ENCODE measurements at places on chromosomes 12 and 14.

- DNase-seq: no peak
Measured at GRCh38 chr14:50035214-50035613, 81.2 kb downstream of the VCPKMT start.

- no peak for DNase-seq
Measured at GRCh38 chr12:47779943-47780504, 7.0 kb downstream of the SLC48A1 start.

GRCh38 chr14:105933238-105933637 lies 406.9 kb downstream of the TMEM121 start:
- DNase-seq: no peak

DNA sequence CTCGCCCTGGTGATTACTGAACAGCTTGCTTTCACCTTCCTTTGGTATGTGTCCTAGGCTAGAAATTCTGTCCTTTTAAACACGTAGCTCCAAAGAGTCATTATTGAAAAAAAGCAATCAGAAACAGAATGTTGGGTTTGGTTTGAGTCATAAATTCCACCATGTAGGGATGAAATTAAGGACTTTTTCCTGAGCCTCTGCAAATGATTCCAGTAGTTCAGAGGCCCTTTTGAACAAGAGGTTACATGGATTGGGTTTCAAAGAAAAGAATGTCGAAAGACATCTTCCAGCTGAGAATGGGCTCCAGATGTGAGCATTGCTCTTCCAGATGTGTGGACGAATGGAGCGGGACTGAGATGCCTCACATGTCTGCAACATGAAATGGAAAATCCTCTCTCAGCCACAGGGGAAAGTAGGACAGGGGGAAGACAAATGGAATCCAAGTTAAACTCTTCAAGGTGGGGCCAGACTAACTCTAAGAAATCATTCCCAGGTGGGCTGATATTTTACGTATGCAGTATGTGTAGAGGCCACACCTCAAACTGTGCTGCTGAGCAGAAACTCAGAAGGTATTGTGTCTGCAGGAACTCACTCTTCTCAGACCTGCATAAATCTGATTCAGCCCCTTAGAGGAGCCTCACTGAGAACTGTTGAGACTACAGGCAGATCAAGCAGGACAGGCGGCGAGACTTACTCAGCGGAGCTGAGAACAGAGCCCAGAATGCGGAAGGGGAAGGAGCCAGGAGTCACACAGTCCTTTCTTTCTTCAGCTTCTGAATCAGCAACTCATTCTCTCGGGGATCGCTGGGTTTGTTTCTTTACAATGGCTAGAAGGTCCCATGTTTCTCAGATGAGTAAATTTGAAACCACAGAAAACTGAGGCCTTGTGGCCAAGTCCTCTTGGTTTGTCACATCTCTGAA lies 23.3 kb upstream of the EMP1 start:
- peak; percentile 76 for DNase-seq

- no peak for DNase-seq
Measured at GRCh38 chr12:10559244-10559643, 53.6 kb downstream of the EIF2S3B start.

- DNase-seq: peak; percentile 76
Measured at GRCh38 chr12:122891661-122892525, 4.0 kb downstream of the VPS37B start.

GRCh38 chr14:69673104-69673503 lies 61.7 kb downstream of the SUSD6 start:
- no peak for DNase-seq

- DNase-seq: peak; percentile 37
Measured at GRCh38 chr14:64294672-64295413, 672 bp upstream of the ESR2 start.

GRCh38 chr12:108320507-108321293 lies 18.4 kb downstream of the CMKLR1 start:
- DNase-seq: peak; percentile 48

DNA sequence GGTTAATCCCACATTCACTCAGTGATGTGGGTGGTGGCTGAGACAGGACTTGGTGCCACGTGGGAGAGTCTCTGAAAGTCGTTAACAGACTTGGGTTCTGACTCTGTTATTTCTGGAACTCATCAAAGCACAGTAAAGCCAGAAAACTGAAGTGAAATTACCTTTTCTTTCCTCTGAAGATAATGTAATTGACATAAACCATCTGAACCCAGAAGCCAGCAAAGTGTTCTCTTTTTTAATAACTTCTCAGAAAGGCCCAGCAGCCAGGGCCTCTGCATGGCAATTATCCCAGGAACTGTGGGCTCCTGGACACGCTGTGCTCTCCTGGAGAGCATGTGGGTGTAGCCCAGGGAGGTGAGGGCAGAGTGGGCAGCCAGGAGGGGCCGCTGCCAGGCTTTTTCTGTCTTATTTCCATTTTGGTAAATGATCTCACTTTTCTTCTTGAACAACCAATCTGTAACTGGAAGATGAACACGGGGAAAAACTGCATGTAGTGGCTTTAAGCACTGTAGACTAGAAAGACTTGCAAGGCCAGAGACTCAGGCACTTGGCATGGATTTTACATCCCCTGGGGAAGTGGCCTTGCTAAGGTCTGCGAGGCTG lies 444.1 kb upstream of the TMEM132C start:
- no peak for DNase-seq

GRCh38 chr12:52120951-52121823 lies 41.7 kb downstream of the SMIM41 start:
- no peak for DNase-seq

DNA sequence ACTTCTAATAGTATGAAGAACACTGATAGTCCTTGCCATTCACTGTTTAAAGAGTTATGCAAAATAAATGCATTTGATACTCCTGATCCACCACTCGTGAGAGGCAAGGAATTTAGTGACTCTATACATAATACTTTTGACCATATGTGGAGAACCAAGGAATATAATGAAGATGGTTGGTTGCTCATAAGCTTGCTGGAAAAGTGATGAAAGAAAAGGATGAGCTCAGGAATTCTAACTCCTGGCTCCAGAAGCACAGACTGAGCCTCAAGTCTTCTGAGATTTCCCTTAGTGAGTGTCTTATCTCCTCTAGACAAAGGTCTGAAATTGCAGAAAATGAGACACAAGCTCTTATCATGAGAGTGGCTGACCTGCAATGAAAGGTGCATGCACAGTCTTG lies 57.1 kb upstream of the KRAS start:
- DNase-seq: no peak

- no peak for DNase-seq
Measured at GRCh38 chr12:23525450-23526072, 423.9 kb downstream of the SOX5 start.

GRCh38 chr12:51442324-51442723 lies 17.7 kb downstream of the SLC4A8 start:
- DNase-seq: no peak

DNA sequence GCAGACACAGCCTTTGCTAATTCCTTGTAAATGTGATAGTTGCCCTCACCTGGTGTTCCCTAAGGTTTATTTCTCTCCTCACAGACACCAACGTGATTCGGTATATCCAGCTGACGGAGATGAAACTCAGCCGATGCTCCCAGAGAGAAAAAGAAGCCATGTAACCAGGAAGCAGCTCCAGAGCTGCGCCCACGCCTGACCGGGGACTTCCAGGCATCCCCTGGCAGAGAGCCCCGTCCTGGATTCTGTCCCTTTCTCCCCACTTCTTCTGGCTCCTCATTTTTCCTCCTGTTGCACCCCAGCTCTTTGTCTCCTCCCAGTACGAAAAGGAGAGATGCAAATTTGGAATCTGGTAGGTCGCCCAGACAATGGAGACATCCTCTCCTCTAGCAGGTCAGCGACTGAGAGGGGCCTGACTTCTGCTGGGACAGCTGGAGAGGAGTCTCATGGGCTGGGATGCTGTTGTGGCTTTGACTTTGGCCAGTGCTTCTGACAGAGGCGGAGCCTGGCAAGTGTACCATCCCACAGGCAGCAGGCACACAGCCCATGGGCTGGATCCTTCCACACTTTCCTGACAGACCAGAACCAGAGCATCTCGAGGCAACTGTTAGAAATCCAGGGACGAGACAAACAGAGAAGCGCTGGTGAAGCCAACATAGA lies 29.4 kb downstream of the TTC9 start:
- no peak for DNase-seq

GRCh38 chr14:98944989-98945388 lies 327.0 kb downstream of the BCL11B start:
- no peak for DNase-seq

GRCh38 chr12:107779077-107779831 lies 4.8 kb downstream of the ASCL4 start:
- DNase-seq: peak; percentile 32

DNA sequence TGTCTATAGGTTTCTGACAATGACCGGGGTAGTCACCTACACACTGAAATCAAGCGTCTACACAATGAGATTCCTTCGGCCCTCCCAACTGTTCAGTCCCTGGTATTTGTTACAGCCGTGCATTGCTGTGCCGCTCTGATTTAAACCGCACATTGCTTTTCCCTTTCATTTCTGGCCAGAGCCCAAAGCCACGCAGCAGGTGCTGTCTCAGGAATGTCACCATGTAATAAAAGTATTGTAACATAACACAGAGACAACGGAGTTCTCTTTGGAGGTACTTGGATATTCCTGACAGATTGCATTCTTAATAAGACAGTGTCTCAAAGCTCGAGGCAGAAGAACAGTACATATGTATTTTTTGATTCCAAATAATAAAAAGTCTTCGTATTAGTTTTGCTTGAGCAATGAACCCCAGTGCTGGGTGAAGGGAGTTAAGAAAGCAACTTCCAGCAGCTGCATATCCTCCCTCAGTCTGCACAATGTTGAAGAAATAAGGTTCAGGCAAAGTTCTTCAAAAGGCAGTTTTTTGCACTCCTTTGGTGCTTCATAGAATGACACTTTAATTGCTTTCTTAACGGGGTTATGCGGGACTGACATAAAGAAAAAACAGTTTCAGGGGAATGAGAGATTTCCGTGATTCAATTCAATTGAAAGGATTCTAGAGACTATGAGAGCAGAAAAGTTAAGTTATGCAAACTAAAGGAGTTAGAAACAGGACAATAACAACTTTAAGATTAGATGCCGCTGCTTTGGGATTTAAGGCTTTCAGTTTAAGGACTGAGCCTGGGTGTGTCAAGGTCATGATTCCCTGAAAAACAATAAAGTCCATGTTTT lies 288.7 kb upstream of the FLRT2 start:
- DNase-seq: no peak

GRCh38 chr12:54411391-54412241 lies 7.5 kb downstream of the ITGA5 start:
- DNase-seq: peak; percentile 100

DNA sequence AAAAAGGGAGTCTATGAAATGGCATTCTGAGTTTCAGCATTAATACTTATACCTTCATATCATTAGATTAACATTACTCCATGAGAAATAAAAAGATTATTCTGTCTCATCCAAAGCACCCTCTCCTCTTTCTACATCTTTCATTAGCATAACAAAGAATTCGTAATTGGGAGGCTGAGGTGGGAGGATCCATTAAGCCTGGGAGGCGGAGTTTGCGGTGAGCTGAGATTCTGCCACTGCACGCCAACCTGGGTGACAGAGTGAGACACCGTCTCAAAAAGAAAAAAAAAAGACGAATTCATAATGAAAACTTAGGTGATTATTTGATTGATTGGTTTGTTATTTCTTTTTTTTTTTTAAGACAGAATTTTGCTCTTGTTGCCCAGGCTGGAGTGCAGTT lies 1.8 kb upstream of the CDK17 start:
- no peak for DNase-seq

DNA sequence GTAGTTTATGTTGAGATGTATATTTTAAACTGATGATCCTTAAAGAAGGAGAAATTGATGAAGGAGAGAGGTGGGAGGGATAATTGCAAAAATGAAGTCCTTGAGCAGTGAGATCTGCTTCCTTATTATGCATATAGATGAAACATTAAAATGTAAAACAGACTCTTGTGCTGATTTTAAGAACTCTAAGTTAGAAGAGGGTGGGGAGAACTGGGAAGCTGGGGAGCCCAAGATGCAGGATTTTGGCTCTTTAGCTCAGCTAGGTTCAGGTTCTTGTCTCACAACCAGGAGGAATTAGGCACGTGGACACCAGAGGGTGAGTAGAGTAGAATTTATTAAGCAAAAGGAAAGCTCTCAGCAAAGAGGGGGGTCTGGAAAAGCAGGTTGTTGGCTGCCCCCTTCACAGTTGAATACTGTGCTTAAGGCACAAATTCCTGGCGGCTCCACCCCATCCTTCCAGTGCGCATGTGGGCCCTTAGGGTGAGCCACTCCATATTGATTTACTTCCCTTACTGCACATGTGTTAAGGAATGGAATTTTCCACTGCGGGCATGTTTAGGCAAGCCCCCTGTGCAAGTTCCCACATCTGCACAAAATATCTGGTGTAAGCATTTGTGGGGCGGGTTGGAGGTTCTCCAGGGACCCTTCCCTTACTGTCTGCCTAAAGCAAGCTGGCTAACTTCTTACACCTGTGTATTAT lies 141.9 kb downstream of the BICD1 start:
- no peak for DNase-seq

DNA sequence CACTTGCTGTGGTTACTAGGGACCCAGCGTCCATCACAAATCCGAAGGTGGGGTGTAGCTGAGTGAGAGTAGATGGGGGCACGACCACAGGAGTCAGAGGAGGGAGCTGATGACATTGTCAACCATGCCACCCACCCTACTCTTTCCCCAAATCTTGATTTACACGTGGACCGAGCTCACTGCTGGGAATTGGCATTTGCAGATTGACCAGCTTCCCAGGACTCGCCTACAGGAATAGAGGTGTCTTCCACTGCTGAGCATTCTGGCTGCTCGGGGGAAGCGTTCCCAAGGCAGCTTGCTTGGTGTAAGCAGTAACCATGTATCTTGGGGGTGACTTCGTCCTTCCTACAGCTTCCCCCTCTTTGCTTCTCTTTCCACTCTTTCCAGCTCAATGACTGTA lies 353 bp upstream of the PTPRR start:
- no peak for DNase-seq

DNA sequence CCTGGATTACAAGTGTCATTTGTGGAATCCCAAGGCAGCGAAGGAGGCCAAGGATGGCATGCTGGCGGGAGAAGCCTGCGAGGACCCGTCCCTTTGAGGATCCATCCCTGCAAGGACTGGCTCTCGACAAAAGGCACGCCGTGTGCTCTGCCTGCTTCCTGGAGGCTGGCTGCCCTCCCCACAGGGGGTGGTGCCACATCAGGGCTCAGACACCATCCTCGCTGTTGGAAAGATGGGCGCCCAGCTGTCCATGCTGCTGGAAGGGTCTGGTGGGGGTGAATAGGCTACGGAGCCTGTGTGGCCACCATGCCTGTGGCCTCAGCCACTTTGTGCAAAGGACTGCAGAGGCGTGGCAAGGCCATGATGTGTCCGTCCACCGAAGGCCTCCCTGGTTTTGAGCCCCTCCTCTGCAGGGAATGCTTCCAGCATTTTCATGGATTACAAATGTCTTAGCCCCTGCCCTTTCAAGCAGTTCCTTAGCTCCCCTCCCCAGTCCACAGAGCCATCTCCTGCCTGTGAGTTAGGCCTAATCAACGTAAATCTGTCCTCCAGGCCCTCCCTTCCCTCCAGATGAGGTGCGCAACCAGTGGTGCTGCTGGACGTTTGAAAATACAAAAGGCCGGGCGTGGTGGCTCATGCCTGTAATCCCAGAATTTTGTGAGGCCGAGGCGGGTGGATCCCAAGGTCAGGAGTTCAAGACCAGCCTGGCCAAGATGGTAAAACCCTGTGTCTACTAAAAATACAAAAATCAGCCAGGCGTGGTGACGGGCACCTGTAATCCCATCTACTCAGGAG lies 22.1 kb downstream of the ZBTB42 start:
- DNase-seq: no peak

Data from inflammatory macrophage treated with lipopolysaccharide for 1 hour (primary cell).